NCI-H2227 treated with DMSO at 0.1 percent for 48 hours (cell line): ENCODE measurements at places on chromosomes 7 and 10.

GRCh38 chr7:1158203-1159126, 1.5 kb downstream of the ZFAND2A start:
- no peak for DNase-seq

- DNase-seq = no peak
Measured at GRCh38 chr7:143245123-143245522, 18.1 kb upstream of the GSTK1 start.

GRCh38 chr7:85341121-85341520, 154.3 kb upstream of the SEMA3D start:
- DNase-seq = no peak

DNA sequence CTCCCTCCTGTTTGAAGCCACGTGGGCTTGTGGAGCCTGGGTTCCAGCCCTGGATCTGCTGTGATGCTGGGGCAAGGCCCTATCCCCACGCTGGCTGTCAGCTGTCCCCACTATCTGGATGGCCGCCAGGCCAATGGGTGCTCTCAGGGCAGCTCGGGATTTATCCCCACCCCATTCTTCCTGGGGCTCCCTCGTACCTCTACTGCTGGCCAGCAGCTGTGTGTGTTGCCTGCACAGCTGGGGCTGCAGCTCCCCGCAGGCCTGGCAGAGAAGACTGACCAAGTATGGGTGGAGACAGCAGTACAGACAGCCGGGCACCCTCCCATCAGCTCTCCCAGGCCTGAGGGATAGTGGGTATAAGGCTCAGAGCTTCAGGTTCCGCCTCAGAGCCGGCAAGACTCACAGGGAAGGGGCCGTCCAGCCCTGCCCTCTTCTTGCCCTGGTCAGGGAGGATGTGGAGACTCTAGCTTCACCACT, 13.6 kb downstream of the CLIP2 start:
- DNase-seq = no peak

- DNase-seq = no peak
Measured at GRCh38 chr7:99833289-99833877, 5.6 kb downstream of the CYP3A43 start.

DNA sequence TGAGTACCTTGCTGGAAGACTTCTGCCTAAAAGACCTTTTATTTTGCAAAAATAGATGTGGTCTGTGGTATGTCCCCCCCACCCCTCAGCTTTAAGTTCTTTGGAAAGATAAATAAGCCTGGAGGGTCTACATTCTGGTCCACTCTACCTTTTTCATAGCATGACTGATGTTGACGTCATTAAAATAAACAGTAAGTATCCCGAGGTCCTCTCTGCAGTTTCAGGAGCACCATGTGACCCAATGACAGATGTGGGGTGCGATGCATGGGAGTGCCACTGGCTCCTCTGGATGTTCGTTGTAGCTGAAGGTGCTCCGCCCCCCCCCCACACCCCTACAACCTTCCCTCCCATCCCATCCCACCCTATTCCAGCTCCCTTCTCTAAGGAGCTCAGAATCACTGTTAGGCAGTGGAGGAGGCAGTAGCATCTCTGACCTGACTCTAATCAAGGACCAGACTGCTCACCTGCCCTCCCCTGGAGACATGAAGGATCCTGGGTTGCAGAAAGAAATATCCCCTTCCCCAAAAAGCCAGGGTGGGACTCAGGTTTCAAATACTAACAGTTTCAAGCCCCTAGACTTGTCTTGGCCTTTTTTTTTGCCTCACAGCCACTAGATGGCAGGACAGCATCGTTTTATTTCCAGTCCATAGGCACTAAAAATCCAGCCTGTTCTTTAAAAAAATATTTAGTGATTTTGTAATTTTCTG, 25.1 kb downstream of the CASP7 start:
- peak; percentile 42 for DNase-seq

DNA sequence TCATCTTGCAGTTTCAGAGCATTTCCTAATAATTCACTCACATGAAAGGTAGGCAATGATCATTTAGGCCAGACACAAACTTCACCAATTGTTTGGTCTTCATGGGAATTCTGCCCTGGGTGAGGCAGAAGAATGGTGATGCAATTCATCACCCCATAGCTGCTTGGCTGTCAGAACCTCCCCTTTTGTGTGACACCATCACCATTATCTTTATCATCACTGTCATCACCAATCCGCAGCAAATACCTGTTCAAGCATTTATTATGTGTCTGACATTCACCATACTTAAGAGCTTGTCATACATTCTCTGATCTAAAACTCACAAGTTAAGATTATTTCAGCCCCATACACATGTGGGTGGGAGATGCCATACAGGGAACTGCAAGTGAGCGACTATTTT, 799.5 kb upstream of the LRRN3 start:
- no peak for DNase-seq
